Stimulated activated CD4-positive, alpha-beta T cell treated with anti-CD3 and anti-CD28 coated beads, Interleukin-1b, Interleukin-23, amount 100 ng/mL, for 1 hour (primary cell): ENCODE measurements at places on chromosomes 2 and 18.

DNA sequence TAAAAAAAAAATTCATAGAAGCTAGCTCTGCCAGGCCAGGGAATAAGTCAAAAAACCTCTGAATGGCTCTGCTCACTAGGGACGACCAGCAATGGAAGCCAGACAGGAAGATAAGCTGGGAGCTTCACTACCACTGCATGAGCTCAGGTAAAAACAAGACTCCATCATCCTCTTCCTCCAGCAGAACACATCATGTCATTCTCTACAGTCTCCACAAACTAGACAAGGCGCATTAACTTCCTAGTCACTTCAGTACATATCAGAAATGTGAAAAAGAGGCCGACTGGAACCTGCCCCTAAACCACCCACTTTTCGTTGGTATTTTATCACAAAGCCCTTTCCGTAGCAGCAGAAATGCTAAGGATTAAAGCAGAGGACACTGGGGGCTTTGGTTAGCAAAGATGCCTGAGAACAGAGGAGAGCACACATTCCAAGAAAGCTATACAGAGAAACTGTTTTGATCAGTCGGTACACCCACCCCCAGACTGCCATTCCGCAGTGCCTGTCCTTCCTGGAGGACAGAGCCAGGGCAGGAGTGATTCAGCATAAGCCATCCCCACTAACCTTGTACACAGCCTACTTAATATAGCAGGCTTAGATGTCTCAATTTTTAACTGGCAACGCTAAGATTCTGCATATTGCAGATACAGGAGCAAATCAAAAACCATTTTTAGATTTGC lies 53.4 kb downstream of the AAK1 start:
- no peak for DNase-seq

DNA sequence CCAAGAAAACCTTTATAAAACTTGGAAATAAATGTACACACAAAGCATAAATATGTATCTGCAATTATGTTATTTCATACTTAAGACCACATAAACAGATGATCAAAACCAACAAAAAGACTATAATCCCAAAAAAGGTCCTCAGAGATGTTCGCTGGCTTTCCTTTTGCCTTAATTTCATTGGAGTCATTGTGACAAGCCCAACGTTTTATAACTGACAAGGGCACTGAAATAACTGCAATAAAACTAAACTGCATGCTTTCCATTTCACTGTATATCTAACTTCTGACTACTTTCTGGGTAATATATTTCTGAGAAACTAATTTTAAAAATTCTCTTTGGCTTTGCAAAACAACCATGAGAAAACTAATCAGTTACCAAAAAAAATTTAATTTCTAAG lies 56.5 kb downstream of the REV1 start:
- no peak for DNase-seq

DNA sequence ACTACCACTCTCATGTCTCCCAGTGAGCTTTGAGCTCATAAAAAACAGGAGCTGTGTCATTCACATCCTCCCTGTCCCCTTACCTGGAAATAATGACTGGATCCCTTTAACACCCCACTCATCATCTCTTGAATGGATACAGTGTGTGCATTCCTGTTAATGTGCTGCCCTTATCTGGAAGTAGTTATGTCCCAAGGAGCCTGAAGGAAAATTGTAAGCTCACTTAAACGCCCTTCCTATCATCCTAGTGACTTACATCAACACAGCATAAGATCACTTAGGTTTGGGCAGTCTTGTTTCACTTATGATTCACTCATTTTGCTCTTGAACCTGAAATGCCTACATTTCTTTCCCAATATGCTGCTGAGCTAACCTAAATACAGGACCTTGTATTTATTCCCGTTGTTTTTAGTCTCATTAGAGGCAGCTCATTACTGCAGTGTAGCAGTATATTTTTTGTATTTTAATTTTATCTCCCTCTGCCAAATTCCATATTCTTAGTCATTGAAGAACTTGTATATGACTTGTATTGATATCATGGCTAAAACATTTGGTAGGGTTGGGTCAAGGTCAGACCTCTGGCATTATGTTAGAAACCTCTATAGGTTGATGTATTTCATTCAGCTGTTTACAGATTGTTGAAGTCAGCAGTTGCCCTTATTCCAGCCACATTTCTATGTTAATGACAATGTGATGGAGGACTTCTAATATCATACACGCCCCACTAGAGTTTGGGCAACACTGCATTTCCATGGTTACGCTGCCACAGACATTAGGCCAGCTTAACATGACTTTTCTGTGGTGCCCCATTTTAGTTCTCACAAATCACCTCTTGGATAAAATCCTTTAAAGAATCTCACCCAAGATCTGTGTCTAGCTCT lies 72.9 kb downstream of the PKP4 start:
- DNase-seq, result no peak

DNA sequence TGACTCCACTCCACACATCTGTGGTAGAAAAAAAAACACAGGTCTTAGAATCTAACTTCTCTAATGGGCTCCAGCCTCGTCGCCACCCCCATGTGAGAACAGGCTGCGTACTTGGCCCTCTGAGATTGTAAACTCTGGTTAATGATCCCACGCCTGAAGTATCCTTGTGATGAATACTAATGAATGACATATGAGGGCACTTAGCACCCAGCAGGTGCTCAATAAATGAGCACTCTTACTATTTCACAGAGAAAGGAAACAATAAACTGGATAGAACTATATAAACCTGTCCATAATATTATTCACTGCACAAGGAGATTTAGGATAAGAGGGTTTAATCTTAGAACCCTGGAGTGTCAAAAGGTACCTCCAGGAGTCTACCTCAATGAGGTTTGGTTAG lies 310.1 kb upstream of the HNRNPA3 start:
- no peak for DNase-seq

DNA sequence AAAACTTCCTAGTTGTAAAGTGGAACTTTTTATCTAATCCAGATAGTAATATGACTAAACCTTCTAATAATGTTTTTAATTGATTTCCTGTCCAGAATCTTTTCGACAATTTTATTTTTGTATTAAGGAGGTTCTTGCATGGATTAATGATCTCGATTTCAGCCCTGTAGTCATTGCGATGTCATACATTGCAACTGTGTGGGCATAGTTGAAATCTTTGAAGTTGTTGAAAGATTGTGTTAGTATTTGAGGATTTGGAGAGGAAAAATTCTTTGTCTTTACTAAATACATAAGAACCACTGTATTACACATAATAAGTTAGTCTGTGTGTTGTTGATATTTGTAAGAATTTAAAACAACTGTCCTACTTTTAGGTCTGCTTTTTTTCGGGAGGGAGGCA lies 31.1 kb downstream of the ACSL3 start:
- DNase-seq, result no peak

DNA sequence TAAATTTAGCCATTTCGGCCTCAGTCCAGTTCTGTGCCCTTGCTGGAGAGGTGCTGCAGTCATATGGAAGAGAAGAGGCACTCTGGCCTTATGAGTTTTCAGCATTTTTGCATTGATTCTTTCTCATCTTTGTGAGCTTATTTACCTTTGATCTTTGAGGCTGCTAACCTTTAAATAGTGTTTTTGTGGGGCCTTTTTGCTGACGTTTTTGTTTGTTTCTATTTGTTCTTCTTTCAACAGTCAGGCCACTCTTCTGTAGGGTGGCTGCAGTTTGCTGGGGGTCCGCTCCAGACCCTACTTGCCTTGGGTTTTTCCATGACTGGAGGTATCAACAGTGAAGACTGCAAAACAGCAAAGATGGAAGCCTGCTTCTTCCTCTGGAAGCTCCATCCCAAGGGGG lies 1951.7 kb upstream of the LRRTM1 start:
- no peak for DNase-seq

GRCh38 chr2:236988690-236989624 lies 96.7 kb upstream of the COPS8 start:
- no peak for DNase-seq

- DNase-seq, result no peak
These were observed 3.9 kb upstream of the FARP2 start for GRCh38 chr2:241352227-241352626.

DNA sequence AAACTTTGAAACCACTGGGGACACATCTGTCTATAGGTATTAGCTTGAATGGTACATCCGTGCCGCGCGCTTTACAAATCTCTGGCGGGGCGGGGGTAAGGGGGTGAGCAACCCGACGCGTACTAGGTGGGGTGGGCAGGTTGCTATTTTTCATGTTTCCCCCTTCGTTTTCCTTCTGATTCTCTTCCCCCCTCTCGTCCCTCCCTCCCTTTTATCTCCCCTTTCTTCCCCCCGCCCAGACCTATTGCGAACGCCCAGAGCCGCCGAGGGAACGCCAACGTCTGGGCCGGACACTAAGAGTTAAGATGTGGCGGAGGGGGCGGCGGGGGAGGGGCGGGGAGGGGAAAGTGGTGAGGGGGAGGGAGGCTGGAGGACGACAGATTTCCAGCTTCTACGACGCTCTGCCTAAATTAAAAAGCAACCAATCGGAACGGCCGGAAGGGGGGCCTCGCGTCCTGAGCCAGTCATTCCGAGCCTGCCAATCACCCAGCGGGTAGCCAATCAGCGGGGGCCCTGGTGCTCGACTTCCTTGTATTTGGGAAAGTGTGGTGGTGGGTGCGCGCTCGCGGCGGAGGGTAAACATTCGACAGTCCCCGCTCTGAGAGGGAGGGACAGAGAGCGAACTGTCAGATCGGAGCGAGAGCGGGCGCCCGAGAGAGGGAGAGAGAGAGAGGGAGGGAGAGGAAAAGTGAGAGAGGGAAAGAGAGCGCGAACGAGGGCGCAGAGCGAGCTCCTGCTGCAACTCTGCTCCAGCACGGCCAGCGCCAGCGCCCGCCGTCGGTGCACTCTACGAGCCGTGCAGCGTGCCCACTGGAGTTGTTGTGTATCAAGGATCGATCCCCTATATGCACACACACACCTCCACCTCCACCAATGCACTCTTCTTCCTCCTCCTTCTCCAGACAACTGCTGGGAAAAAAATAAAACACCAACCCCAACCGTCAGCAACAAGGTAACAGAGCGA lies at the start of gene POU3F3:
Gene POU3F3 (plus strand): TSS at position 582 of the 964 bp plus-strand sequence. CDS start 1,396 bp downstream, outside the sequence.
- no peak for DNase-seq

- no peak for DNase-seq
These were observed 27.3 kb upstream of the BIN1 start for GRCh38 chr2:127134235-127134634.

DNA sequence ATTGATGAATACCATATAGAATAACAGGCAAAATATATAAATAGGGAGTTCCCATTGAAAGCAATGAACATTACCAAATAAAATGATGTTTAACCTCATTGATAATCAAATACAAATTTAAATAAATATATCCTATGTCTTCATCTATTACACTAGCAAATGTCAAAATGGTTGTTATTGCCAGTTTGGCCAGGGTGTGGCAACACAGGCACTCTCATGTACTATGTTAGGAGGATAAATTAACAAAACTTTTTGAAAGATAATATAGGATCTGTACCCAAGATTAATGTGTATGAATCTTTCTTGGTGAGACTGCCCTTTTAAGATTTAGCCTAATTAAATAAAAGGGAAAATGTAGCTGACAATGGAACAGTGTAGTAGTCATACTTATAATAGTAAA lies 659.3 kb downstream of the ERBB4 start:
- DNase-seq, result no peak

DNA sequence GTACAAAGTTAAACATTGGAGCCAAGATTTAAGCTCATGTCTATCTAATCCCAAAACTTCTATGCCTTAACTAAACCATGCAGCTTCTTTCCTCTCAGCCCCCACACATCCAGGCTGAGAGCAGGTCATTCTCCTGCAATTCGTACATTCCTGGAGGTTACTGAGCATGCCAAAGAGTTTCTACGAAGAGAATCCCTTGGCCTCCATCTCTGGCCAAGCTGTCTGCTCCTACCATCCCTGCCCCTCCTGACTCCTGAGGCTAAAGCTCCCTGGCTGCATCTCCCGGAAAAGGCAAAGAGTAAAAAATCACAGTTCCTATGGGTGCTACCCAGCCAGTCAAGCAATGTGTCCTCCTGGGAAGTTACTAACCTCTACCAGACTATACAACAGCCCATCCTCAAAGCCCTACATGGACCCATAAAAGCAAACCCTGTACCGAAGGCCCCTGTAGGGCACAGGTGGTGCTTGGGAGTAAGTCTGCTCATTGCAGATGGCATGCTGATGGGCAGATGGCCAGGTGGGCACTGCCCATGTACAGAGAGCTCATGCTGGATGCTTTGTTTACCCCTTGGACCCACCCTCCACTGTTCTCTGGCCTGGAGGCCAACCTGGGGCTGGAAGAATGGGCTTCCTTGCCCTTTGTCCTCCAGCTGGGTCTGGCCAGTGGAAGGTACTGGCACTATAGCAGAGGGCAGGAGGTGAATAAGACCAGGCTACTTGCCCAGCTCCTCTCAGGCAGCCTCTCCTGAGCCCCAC lies 99.5 kb downstream of the TTC32 start:
- no peak for DNase-seq

DNA sequence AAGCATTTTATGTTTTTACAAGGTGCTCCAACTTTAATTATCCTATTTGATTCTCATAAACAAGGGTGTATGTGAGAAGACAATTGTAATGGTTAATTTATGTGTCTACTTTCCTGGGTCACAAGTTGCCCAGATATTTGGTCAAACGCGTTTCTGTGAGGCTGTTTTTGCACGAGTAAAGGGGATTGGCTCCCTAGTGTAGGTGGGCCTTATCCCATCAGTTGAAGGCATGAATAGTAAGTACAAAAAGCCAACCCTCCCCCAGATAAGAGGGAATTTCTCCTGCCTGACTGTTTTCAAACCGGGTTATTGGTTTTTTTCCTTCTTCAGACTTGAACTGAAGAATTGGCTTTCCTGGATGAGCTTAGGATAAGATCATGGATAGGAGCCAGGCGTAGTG lies 224.0 kb upstream of the NCKAP5 start:
- no peak for DNase-seq

DNA sequence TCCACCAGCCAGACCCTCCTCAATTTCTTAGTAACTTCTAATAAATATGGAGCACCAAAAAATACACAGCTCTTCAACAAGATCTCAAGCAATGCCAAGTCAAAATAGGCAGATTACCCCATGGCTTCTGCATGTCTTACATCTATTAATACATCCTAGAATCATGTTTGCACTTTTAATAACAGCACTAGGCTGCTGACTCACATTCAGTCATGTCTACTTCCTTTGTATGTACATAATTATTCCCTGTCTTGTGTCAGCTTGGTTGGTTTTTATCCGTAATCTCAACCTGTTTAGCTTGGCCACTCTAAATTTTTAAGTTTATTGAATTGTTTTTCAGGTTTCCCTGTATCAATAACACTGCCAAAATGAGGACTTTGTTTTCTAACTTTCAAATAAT lies 420.1 kb upstream of the ACVR2A start:
- DNase-seq, result no peak

DNA sequence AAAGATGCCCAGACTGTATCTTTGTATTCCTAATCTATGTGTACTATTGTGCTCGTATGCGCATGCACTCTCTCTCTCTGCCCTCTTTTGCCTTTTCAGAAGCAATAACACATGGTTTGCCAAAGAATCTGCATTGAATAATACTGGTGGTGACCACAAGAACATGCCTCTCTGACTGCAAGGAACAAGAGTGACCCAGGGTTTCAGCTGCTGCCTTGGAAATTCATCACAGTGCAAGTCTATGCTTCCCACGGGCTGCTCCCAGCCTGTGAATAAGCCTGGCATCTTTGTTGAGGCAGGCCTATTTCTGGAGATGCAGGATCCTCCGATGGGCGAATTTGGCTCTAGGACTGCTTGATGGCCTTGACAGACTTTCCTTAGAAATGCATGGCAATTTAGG lies 689.4 kb upstream of the FANCL start:
- no peak for DNase-seq

- DNase-seq, result no peak
These were observed 10.1 kb downstream of the DPP4 start for GRCh38 chr2:162063899-162064298.

GRCh38 chr2:53544871-53545558 lies 222.6 kb upstream of the CHAC2 start:
- no peak for DNase-seq

- no peak for DNase-seq
These were observed 24.9 kb downstream of the HADHB start for GRCh38 chr2:26269571-26270158.
